ENCODE measurements at places on chromosomes 16 and 17.
A peak's percentile ranks its signal among the peaks of the same experiment; 100 is the strongest.

DNA sequence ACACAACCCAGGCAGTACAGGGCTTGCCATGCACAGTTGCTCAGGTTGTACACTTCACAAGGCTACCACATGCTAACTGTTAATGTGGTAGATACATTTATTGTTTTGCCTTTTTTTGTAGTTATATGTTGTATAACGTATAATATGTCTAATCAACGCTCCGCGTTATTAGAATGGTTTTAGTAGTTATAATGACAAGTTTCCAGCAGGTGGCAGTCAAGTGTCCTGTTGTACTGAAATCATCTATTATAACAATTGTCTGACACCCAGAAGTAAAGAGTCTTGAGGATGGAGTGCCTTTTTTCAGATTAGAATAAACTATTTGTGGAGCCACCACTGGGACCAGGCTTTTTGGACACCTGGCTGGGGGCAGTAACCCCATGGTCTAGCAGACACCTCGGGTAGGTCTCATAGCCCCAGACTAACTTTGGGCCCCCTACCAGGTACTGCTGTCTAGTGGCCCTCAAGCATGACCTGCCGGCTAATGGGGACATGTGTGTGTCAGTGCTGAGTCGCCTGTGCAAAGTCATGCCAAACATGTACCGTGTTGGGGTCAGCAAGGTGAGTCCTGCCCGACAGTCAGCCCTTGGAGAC lies 32.8 kb downstream of the MYO15A start:
- peak; percentile 35 for DNase-seq

DNA sequence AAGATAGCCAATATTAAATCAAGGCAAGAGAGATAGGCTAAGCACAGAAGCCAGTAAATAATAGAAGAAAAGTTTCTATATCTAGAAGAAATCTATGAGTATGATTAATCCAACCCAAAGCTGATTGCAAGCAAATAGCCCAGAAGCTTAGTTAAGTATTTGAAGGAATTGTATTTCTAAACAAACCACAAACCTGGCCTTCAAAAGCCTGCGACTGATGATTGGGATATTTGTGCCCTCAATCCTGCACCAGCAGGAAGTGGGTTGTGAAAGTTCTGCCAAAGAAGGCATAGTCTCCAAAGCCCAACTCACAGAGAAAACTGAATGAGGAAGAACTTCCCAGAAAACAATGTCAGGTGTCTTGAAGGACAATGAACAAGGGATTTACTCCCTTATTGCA lies 114.5 kb upstream of the C17orf78 start:
- no peak for DNase-seq

DNA sequence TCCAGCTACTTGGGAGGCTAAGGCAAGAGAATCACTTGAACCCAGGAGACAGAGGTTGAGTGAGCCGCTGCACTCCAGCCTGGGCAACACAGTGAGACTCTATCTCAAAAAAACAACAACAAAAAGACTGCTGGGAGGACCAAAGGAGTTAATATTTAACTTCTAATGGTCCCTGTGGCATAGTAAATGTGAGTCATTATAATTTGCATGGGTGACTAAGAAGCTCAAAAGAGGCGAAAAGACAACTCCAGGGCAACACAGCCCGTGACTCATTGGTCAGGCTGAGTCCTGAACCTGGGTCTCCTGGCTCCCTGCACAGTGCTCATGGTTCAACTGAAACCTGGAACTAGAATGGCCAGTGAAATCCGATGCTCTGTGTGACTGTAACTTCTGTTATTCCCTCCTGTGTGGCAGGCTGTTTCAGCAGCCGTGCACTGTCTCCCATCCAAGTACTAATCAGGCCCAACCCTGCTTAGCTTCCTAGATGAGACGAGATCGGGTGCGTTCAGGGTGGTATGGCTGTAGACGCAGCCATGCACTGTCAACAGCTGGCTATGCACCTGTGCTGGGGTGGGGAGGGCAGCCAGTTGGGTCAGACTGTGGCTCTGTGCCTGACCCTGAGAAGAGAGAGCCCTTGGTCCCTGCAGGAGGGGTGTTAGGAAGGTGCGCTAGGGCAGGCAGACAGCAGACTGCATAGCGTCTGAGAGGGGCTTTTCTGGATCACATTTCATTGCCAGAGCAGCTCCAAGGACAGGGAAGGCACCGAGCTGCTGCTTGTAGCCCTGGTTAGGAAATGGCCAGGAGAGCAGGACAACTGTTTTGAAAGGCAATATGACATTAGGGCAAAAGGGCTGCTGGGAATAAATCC lies 14.5 kb upstream of the GPRC5C start:
- DNase-seq, result no peak

- DNase-seq, result no peak
Observed at GRCh38 chr17:43308999-43309398, 75.2 kb upstream of the RNU2-1 start.

- DNase-seq, result peak; percentile 12
Observed at GRCh38 chr17:12790249-12791106, 1.2 kb downstream of the ARHGAP44 start.

GRCh38 chr16:69924777-69925191 lies 26.4 kb upstream of the CLEC18A start:
- no peak for DNase-seq

DNA sequence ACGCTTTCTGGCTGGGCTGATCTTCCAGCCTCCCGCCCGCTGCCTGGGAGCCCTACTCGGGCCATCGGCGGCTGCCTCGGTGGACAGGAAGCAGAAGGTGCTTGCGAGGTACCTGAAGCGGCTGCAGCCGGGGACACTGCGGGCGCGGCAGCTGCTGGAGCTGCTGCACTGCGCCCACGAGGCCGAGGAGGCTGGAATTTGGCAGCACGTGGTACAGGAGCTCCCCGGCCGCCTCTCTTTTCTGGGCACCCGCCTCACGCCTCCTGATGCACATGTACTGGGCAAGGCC lies 30.7 kb downstream of the CIITA start:
- no peak for DNase-seq

DNA sequence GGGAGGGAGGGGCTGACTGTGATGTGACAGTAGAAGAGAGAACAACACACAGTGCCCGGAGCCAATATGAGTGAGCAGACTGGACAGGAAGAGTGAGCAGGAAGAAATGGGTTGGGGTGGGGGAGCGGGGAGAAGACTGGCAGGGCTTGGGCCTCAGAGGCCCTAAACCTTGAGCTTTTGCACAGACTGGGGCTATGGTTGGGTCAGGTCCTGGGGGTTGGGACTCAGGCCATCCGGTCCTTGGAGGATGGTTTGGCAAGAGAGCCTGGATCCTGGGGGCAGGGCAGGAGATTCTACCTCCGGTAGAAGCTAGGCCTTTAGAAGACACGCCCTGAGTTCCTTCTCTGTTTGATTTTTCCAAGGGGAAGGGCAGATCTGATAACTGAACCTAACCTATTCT lies 1.1 kb downstream of the CAMTA2 start:
- DNase-seq, result no peak

DNA sequence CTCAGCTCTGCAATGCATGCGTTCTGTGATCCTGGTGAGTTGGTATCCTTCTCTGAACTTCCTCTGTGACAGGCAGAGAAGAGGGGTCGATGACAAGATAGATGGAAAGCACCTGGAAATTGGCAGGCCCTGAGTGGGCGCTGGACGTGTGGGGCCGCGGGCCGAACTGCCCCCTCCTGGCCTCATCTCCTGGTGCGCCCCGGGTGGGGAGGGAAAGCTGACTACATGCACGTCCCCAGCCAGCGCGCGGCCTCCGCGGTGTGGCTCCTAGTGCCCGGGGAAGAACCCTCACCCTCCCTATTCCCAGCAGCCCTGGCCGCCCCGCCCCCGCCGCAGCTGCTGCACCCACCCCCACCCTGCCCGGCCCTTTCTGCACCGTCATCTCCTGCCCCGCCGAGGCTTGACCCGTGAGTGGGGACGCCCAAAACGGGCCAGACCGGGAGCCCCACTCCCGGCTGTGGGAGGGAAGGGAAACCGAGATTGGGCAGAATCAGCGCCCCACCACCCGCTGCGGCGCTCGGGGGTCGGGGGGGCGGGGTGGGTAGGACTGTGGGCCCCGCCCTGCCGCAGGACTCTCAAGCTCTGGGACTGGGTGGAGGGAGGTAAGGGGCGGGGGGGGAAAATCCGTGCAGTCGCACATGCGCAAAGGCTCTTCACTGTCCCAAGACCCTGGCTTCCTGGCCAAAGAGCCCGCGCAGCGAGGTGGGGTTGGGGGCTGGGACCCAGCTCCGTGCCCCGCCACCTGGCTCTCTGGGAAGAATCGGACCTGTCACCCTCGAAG lies at the start of gene NOL3:
Gene NOL3 (plus strand): TSS at position 371 of the 781 bp plus-strand sequence.
- peak; percentile 41 for DNase-seq

DNA sequence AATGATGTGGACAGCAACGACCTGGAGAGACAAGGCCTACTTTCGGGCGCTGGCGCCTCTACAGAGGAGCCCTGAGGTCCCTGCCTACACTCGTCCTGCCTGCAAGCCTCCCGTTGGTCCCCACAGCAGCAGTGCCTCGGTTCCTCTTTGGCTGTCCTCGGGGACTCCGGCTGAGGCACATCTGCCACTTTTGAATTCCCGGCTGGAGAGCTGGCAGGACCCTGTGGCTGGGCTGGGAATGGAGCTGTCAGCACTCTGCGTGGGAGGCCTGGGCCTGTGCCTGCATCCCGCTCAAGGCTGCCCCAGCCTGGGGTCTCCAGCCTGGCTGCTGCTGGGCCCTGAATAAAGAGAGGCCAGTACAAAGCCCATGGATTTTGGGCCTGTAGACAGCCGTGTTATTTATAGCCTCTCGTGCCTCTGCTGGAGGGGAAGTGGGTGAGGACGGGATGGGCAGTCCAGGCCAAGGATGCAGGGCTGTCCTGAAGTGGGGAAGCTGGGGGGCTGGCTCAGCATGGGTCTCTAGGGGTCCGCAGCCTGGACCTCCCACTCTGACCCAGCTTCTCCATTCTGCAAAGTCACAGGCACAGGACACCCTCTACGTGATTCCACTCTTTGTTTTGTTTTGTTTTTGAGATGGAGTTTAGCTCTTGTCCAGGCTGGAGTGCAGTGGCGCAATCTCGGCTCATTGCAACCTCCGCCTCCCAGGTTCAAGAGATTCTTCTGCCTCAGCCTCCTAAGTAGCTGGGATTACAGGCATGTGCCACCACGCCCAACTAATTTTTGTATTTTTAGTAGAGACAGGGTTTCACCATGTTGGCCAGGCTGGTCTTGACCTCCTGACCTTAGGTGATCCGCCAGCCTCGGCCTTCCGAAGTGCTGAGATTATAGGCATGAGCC lies 10.6 kb upstream of the SPNS2 start:
- DNase-seq, result no peak

GRCh38 chr16:2178321-2179106 lies 17.9 kb downstream of the CASKIN1 start:
- DNase-seq, result no peak

DNA sequence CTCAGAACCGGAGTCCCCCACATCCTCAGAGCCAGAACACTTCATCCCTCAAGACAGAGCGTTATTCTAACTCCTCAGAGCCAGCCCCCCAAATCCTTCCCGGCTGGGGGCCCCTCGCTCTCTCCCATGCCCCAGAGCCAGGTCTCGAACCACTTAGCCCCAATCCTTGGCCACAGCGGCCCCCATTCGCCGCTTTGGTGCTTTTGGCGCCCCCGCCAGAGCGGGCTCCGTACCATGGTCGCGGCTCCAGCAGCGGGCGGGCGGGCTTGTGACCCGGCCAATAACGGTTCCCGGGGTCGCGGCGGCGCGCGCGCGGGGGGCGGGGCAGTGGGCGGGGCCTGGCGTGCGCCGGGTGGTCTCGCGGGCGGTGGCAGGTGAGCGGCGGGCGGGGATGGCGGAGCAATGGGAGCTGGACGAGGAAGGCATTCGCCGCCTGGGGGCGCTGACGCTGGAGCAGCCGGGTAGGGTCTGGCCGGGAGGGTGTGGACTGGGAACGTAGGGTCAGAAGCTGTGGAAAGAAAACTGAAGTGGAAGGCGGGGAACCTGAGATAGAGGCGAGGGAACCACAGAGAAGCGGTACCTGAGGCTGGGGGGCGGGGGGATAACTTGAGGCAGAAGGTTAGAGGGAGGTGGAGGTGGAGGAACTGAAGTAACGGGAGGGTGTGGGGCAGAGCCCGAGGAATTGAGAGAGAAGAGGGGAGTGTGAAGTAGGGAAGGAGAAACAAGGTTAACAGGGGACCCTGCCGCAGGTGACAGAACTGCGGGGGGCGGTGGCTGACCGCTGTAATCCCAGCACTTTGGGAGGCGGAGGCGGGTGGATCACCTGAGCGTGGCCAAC lies at the start of the genes KCTD19 and LRRC36:
Gene KCTD19 (minus strand): TSS at position 270 of the 838 bp plus-strand sequence. CDS start 34 bp downstream, at position 236.
Gene LRRC36 (plus strand): TSS at position 344 of the 838 bp plus-strand sequence. CDS start 48 bp downstream, at position 392.
- peak; percentile 55 for DNase-seq

DNA sequence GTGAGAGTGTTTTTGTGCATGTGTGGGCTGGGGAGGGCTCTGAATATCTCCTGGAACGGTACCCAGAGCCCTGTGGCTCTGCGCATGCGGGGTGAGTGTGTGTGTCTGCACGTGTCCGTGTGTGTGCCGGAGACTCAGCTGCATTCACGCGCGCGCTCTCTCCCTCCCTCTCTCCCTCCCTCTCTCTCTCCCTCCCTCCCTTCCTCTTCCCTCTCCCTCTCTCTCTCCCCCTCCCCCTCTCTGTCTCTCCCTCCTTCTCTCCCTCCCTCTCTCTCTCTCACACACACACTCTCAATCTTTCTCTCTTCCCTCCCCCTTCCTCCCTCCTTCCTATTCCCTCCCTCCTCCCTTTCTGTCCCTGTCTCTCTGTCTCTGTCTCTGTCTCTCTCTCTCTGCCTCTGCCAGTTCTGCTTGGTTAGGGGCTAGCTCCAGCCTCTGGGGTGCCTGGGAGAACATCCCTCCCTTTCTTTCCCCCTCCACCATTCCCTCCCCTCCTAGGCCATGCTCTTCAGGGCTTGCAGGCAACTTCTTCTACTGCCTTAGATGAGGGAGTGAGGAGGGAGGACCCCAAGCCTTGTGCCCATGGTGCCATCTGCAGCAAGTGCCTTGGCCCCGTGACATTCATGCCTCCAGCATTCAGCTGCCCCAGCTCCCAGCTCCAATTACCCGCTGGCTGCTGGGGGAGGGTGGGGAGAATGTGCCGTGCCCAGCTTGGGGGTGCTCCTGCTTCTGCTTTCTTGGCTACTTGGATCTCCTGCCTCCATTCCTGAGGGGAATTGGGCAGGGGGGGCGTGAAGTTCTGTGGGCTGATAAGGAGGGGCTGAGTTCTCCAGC lies 6.4 kb downstream of the THRA start:
- no peak for DNase-seq

GRCh38 chr16:86101137-86101896 lies 202.4 kb downstream of the IRF8 start:
- DNase-seq, result no peak

GRCh38 chr16:4214215-4214621 lies 27.7 kb downstream of the SRL start:
- no peak for DNase-seq

DNA sequence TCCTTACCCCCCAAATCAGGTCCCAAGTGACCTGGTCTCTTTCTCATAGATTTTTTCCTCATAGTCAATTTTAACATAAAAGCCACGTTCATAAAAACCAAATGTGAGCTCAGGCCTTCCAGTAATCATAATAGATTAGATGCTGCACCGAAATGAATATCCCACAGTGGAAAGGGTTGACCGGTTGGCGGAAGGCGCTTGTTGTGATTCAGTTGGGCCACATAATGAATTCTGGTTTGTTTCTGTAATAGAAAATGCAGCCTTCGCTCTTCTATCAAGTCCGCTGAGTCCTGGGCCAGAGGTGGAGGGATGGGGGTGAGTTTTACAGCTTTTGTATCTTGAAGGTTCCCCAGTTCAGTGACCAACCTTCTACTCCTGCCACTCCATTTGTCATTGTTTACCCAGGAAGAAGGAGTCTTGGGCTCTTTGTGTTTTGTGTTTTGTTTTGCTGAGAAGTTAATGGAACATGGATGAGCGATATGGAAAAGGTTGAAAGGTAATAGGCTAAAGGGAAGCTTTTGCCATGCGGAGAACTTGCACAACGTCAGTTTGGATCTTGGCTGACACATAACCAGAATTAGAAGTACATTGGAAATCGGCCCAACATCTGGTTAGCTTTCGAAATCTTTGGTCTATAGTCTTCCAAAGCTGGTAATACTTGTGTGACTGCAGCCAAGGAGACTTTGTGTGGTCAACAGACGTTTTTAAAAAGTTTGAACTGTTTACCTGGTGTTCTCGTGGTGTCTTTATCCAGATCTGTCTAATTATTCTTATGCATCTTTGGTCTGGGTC lies 89.5 kb downstream of the CLEC16A start:
- DNase-seq, result no peak

Measured in DMS79 treated with DMSO at 0.1 percent for 48 hours (cell line).